ENCODE measurements at places on chromosomes 7 and 10.

- DNase-seq = no peak
These were observed 812 bp downstream of the DOCK1 start for GRCh38 chr10:126905776-126906703.

DNA sequence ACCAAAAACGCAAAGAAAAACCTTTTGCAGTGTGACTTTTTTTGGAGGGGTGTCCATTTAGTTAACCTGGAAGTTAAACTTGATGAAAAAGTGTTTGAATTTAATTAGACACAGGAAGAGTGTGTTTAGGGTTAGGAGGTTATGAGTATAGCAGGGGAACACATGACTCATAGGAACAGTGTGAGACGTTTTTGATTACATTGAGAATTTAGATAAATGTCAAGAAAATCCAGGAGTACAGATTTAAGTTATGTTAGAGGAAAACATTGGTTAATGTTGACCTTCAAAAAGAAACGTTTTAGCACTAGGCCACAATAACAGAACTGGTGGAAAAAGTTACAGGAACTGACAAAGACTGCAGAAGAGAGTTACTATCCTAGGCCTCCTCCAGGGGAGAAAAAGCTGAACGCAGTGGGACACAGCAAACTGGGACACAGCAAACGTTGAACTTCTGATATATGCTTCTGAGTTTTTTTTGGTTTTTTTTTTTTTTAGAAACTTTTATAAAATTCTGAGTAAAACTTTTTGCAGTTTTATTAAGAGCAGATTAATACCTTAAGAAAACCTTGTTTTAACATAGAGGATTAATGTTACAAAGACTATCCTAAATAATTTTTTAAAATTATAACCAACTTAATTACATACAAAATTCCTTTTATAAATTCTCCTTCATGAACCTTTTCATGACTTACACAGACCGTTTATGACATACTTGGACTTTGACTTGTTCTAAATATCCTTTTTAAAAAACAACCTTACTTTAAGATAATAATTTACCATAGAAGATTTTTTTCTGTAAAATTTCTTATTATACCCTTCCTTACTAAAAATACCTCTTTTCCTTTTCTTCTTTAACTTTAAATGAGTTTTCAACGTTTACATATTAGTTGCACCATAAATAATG is 22.2 kb downstream of the LANCL2 start:
- no peak for DNase-seq

DNA sequence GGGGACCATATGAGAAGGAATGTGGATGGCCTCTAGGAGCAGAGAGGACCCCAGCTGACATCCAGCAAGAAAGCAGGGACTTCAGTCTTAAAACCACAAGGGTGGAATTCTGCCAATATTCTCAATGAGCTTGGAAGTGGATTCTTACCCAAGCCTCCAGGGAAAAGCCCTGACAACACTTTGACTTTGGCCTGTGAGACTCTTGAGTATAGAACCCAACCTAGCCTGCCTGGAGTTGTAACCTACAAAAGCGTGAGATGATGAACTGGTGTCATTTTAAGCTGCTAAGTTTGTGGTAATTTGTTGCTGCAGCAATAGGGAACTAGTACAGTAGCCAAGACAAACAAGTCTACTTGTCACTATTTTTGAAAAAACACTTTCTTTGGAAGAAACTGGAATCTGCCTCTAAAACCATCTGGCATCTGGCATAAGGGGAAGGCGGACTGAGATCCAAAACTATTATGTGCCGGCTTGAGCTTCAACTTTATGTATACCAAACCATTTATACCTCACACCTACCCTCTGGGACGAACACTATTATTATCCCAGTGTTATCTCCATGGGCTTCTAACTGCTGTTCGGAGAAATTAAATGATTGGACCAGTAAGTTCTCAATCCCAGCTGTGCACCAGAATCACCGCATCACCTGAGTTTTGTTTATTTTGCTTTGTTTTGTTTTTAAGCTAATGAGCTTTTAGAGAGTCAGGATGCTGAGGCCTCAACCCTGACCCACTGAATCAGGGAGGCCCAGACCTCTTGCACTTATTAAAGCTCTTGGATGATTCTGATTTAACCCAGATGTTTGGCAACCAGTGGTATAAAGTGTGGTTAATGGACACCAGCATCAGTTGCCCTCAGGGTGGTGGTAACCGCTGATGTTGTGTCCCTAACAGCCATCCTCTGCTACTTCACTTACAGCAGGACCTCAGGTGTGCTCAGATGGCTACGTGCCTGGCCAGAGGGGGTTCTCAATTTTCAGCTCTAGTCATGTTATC is 83.0 kb downstream of the C1GALT1 start:
- no peak for DNase-seq

DNA sequence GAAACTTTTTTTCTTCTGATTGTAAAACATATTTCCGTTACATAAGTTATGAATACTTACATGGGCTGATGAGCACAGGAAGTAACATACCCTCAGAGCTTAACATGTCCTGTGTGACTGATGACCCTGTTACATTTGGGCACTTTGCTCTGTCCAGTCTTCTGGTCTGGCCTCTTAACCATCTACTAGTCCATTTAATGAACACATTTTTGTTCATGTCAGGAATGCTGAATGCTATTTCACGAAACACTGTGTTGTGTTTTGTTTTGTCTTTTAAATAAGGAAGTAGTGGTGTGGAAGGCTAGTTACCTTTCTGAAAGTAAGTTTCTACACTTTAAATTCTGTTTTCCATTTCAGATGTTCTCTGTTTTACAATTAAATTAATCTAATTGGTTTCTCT is 77.7 kb downstream of the RBM33 start:
- no peak for DNase-seq

- DNase-seq = no peak
These were observed 8.4 kb upstream of the C10orf71 start for GRCh38 chr10:49290607-49291006.

GRCh38 chr7:107396990-107397389 is 72.9 kb upstream of the GPR22 start:
- no peak for DNase-seq

- DNase-seq = no peak
These were observed 70.3 kb upstream of the HDAC9 start for GRCh38 chr7:18425227-18425626.

DNA sequence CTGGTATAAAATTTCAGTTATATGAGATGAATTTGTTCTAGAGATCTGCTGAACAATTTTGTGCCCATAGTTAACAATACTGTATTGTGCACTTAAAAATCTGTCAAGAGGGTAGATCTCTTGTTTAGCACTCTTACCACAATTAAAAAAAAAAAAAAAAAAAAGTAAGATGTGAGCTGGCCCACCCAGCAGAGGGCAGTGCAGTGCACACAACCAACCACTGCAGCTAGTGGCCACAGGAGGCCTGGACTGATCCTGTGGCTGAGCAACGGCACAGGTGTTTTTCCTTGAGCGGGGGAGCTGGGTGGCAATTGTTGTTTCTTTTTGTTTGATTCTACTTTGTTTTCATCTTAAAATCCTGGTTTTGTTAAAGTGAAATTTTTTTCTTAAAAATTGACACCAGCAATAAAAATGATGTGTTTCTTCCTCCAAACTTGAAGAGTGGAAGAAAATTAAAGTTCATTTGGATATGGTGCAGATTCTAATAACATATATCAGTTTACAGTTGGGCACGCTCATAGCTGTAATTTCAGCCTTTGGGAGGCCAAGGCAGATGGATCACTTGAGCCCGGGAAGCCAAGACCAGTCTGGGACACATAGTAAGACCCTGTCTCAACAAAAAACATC is 171.1 kb upstream of the TBX20 start:
- DNase-seq = peak; percentile 18

DNA sequence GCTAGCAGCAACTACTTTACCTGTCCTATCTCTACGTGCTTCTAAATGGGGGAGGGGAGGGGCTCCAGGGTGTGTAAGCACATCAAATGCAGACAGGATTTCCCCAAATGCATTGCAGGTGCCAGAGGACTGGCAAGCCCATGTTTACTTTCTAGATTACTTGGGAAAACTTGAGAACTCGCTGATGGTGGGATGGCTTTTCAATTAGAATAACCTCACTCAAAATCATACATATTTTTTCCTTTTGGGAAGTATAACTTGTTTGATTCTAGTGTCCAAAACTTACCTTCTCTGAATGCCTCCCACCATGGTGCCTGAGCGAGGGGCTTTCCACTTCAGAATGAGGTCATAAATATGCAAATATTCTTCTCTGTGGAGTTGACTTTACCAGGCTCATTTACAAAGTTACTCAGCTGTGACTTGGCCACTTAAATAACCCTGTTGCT is 191.3 kb upstream of the RHOBTB1 start:
- DNase-seq = no peak

DNA sequence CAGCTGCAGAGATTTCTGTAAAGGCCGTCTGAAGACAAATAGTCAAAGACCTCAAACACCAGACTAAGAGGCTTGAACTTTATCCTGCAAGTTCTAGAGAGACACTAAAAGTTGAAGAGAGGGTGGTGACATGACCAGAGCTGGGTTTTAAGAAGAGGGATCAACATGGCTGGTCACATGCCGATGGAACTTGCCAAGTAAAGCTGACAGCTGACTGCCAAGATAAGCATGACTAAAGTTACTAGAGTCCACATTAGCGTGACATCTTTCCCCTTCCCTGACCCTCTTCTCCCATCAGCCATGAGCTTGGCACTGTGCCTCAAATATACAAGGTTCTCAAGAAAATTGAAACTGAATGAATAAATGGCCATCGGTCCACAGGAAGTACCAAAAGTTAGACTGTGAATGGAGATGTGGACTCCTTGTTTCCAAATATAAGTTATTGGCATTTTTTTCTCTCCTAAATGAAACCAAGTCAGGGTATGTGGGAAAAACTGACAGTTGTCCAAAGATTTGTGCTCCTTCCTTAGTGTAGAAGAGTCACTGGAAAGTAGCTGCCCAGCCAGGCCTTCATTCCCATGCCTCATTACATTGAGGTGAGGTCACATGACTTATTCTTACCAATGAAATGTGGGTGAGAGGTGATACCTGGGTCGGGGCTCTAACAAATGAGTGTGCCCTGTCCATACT is 24.5 kb downstream of the XPNPEP1 start:
- DNase-seq = no peak

GRCh38 chr10:126611303-126611702 is 59.2 kb downstream of the C10orf90 start:
- no peak for DNase-seq

GRCh38 chr7:8982338-8982992 is 549.1 kb downstream of the NXPH1 start:
- DNase-seq = no peak

DNA sequence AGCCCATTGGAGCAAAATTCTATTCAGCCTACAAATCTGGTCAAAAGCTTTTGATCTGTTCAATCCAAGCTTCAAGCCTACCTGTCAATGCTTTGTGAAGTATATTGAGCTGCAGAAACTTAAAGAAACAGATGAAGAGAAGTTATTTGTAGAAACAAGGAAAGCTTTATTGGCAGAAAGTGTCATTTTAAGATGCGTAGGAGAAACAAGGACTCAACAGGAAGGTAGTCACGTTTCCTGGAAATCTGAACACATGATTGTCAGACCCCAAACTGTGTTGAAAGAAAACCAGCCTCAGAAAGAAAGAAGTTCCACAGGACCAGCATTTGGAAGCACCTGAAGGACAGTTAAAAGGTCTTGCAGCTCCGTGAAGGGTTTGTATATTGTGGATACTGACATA is 34.8 kb upstream of the PURB start:
- no peak for DNase-seq

DNA sequence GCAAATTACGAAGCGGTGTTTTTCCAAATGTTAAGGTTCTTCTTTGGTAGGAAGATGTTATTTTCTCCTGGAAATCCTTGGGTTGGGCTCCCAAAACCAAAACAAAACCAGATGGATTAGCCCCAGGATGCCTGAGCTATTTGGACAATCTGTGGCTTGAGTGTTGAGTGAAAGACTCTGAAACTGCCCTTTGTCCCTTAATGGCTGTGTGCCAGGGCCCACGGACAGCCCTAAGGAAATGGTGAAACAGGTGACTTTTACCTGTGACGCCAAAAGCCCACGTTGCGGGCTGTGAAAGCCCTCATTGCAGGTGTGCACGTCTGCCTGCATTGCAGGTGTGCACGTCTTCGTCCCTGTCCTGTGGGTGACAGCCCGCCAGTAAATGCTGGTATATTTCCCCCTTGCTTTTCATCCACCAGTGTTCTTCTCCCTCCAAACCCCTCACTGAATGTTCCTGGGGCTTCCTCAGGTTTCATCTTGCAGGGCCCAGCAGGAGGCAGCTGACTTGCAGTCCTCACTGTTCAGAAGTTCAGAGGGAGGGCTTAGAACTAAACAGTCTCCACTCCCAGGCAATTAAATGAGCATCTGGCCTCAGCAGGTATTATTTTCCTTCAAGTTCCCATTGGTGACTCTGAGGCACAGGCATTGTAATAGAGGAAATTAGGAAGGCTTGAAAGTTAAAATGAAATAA is 10.7 kb downstream of the PFKP start:
- DNase-seq = no peak

GRCh38 chr7:112420236-112420861 is 29.9 kb upstream of the IFRD1 start:
- DNase-seq = no peak

GRCh38 chr7:129741743-129742213 is 130.3 kb downstream of the NRF1 start:
- no peak for DNase-seq

GRCh38 chr7:133649593-133649992 is 396.7 kb downstream of the EXOC4 start:
- DNase-seq = no peak

DNA sequence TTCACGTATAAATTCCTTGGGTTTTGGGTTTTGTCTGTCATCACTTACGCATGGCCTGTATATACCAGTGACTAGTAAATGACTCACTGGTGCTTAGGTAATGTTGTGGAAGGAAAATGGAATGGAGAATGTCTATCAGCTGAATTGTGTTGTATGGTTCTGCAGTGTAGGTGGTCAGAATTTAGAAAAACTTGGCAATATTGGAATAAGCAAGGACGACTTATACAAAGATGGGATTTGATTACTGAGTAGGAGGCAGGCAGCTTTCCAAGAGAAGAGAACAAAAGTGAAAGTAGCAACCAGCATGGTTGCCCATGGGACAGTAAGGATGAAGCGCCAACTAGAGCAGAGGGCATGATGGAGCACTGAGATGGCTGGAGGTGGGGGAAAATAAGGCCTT is 168.6 kb upstream of the CSTF2T start:
- no peak for DNase-seq

DNA sequence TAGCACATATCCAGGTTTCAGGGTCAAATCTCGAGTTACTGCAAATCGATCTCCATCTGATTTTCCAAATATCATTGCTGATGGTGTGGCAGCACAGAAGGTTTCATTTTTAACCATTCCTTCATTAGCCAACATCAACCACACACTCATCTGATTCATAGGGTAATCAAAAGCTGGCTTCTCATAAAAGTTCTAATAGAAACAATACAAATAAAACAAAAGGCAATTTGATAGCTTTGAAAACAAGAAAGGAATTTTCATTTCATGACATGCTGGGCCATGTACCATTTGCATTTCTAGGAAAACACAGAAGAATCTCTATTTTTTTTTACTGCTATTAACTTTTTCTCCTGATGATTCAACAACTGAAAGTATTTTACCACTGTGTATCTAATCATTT is 147.7 kb upstream of the SLC26A5 start:
- DNase-seq = no peak

- no peak for DNase-seq
These were observed 20.4 kb upstream of the ST8SIA6 start for GRCh38 chr10:17474595-17475323.

- DNase-seq = no peak
These were observed 143.0 kb upstream of the HDAC9 start for GRCh38 chr7:18352339-18353255.

- no peak for DNase-seq
These were observed 134.1 kb downstream of the CCNY start for GRCh38 chr10:35470248-35470924.
